ENCODE measurements at places on chromosomes 7 and 10.

- peak; percentile 20 for DNase-seq
Measured at GRCh38 chr10:122911889-122912484, 1.6 kb downstream of the FAM24A start.

GRCh38 chr7:118863966-118864365, 639.5 kb downstream of the ANKRD7 start:
- DNase-seq, result no peak

DNA sequence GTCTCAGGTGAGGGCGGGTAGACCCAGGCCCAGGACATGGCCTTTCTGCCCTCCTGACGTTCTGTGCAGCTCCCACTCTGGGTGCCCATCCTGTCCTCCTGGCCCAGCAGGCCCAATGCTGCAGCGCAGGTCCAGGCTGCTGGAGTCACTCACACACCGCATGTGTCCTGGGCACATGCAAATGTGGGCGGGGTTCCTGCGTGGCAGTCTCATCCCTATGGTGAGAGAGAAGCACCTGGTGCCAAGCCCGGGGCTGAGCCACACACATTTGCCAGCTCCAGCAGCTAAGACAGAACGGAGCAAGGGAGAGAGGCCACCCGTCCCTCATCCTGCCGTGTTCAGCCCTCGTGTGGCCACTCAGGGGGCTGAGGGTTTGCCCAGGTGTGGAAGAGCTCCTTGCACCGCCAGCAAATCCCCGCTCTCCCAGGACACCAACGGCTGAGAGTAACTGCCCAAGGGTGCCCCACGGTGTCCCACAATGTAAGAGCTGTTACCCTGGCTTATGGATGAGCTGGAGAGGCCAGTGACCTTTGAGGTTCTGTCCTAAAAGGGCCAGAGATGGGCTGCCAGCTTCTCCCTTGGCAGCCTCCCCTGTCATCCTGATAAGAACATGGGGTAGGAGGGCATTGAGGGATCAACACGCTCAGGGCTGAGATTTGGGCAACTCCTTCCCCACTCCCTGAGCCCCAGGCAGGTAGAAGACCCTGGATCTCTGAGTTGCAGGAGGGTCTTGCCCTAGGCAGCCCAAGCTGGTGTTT, 4.4 kb downstream of the FUOM start:
- no peak for DNase-seq

DNA sequence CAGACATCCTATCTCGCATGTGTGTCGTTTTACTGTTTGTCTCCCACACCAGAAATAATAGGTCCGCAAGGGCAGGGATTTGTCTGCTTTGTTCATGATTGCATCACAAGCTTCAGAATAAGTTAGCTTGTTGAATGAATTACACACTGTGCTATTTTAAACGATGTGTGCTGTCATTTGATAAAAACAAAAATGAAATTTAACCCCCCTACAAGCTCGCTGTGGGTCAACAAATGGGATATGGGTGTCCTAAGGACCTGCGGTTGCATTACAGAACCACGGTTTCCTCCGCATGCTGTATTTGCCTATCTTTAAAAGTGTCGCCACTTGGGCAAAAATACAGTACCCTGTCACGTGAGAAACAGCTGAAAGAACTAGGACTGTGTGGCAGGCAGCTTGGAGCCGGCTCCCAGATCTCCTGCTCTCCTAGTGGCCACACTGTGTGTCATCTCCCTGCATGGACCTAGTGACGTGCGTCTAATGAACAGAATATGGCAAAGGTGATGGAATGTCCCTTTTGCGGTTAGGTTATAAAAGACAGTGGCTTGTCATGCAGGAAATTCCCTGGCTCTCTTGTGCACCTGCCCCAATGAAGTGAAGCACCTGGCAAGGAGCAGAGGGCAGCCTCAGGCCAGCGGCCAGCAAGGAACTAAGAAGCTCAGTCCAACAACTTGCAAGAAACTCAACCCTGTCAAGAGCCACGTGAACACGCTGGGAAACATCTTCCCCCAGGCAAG, 32.9 kb upstream of the CRYGN start:
- no peak for DNase-seq

DNA sequence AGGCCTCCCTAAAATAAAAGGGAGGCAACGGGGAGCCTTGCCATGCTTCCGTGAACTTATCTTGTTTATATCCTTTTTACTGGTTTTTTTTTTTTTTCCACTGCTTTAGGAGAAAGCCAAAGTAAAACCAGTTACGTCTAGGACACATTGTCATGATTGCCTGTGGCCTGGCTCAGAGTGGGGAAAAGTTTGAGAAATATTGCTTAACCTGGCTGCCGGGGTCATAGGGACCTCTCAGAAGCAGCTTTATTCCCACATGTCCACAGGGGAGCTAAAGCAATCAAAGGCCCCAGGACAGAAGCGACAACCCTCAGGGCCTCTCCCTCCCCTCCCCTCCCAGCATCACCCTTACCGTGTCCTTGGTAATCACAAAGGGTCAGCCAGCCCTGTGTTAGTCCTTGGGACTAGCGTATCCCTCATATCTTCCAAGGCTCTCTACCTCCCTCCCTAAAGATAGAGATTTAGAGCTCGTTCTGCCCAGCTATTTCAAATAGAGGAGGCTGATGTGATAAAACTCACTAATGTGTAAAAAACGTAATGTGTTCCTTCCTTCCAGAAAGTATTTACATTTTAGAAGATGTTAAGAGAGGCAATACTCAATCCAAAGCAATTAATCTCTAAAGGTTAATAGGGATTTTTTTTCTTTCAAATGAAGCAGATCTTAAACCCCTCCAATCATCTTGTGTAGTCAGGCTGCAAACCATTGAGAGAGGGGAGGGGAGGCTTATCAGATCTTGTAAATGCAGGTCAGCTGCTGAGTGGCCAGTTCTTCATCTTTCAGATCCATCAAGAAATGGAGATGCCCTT, 64.8 kb upstream of the PRKAR2B start:
- DNase-seq, result peak; percentile 37

GRCh38 chr7:66961096-66961495, 34.3 kb downstream of the SBDS start:
- DNase-seq, result no peak

DNA sequence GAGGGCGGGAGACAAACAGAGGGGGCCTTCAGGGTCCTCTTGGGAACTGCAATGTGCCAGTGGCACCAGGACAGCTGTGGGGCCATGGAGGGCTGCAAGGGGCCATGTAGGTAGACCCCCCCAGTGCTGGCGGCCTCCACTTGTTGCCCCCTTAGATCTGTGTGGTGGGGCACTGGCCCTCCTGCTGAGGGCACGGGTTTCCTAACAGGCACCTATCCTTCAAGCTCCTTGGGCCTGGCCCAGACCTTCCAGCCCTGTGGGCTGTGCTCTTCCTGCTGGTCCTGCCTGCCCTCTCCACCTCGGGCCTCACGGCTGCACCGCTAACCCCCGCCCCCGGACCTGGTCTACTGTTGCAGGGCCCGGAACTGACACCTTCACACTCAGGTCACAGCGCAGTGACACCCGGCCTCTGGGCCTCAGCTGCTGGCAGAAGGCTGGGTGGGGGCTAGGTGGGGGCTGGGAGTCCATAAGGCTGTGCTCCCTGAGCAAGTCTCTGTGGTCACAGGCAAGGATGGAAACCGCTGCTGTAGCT, 12.6 kb downstream of the RASGEF1A start:
- DNase-seq, result no peak

GRCh38 chr7:794671-795329, 37.5 kb upstream of the SUN1 start:
- no peak for DNase-seq

GRCh38 chr7:82375129-82375528, 68.4 kb downstream of the CACNA2D1 start:
- DNase-seq, result no peak

- DNase-seq, result peak; percentile 88
Measured at GRCh38 chr7:50562136-50562535, 3.1 kb downstream of the DDC start.

- no peak for DNase-seq
Measured at GRCh38 chr7:27526611-27527347, 135.9 kb downstream of the HIBADH start.

DNA sequence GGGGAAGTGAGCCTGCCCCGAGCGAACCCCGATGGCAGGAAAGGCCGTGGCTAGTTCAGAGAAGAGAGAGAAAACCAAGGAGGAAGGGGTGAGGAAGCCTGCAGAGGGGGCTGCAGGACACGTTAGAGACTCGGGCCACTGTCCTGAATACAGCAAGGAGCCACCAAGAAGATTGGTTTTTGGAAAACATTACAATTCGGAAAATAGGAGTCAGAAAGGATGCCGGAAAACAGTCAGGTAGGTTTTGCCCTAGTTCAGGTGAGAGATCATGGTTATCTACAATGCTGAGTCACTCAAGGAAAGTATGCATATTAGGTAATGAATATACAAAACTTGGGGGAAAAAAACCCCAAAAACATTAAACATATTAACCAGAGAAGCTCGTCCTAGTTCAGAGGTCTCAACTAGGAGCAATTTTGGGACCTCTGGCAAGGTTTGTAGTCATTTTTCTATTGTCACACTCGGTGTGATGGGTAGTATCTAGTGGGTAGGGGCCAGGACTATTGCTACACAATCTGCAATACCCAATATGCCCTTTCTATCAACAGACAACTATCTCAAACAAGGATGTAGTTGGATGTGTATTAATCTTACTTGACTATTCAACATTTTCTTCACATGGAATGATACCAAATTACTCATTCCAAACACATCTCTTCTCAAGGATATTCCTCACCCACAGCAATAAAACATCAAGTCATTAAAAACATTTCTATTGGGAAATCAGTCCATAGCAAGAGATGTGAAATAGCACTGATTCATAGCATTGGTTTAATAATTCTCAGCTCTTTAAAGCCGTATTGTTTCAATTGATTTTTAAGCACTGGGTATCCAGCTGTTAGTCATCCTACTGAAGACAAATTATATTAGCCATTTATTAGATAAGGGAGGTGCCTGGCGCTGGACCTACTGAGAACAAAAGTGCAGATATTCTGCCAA, 74.4 kb upstream of the RSU1 start:
- DNase-seq, result peak; percentile 39

DNA sequence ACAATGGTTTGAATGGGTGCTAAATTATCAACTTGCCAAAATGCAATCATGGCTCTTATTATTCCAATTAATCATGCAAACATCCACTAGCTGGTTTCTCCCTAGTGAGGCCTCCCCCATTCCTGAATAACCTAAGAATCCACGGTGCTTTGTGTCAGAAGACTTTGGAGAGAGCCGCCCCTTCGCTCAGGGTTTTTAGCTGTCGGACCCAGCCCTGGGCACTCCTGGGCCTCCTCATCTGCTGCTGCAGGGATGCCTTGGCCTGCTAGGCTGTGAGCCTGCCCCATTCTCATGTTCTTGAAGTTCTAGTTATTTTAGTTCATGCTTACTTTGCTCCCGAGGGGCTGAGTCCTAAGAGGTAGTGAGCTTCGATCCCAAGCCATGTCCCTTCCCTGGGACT, 34.1 kb upstream of the SFRP5 start:
- DNase-seq, result no peak

DNA sequence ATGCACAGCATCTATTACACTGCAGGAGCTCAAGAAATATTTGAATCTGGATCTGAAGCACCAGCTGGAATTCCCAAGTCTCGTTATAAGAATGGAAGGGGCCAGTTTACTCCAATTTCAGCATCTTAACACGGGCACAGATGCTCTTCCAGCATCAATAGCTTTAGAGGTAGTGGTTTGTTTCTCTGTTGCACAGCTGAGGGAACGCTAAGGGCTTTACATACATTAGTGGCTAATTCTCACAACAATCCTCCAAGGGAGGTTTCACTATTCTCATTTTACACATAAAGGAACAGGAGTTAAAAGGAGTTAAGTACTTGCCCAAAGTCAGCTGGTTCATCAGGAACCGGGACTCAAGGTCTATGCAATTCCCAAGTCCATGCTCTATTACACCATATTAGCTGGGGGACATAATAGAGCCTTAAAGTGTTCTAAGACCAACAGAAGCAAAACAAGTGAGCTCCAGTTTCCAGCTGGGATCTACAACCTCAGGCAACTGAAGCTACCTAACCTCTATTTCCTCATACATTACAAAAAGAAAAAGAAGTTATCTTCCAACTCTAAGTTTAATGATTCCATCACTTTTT, 9.9 kb downstream of the XPNPEP1 start:
- DNase-seq, result no peak

Measured in SK-N-DZ (cell line).